ENCODE measurements at places on chromosomes 7 and 10. TPM values are rescaled to one million over a fixed set of nuclear protein-coding genes. Genes with fewer than 3 reads are reported as not detected.

- no peak for DNase-seq
These were observed 6.2 kb upstream of the CH25H start for GRCh38 chr10:89213191-89213808.

DNA sequence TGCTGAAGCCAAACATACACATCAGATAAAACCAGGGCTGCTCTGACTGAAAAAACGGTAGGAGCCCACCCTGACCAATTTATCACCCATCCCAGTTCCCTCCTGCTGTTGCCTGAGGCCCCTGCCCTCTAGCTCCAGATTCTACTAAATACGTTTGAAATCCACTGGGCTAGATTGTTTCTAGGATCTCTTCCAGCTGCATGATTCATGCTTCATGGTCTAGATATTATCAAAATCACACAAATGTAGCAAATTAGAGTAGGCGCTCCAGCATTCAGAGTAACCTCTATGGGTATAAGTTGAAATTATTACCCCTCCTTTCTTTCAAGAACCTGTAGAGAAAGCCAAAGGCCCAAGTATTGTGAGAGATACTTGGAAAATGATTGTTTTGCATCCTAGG is 151.2 kb upstream of the FAM13C start:
- DNase-seq, result no peak

- DNase-seq, result no peak
These were observed 285.2 kb downstream of the USP6NL start for GRCh38 chr10:11326241-11326640.

GRCh38 chr7:44967571-44968446 is 11.0 kb downstream of the MYO1G start:
- DNase-seq, result no peak

DNA sequence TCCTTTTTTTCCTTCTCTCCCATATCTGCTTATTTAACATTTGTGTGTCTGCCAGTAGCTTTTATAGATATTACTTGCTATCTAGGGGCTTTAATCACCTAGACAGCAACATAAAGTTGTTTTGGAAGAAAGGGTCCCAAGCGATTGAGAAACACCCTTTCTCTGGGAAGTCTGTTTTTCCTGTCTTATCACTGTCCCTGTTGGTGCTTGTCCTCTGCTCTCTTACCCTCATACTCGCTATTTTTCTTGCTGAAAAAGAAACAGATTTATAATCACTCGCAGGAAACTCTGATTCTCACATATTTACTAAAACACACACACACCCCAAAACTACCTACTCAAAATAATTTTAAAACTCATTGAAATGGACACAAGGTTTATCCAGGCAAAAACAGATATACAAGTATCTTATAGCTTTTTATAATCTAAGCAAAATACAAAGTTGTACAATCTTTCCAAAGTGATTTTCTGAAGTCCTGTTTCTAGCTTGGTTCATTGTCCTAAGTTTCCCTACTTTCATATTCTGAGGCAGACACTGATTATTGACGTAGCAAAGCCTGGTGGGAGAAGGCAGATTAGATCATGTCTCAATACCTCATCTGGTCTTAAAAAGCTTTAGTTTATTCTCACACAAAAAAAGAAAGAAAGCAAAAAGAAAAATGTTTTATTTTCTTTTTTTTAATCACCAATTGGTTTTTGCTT is 157.3 kb downstream of the CACNA2D1 start:
- no peak for DNase-seq

- no peak for DNase-seq
These were observed 72.1 kb upstream of the OGDHL start for GRCh38 chr10:49834201-49834600.

GRCh38 chr7:8277394-8277982 is 15.5 kb upstream of the ICA1 start:
- DNase-seq, result no peak

- no peak for DNase-seq
These were observed 28.2 kb upstream of the SEMA3D start for GRCh38 chr7:85215098-85215497.

GRCh38 chr7:18771834-18772566 is 276.5 kb downstream of the HDAC9 start:
- DNase-seq, result no peak

DNA sequence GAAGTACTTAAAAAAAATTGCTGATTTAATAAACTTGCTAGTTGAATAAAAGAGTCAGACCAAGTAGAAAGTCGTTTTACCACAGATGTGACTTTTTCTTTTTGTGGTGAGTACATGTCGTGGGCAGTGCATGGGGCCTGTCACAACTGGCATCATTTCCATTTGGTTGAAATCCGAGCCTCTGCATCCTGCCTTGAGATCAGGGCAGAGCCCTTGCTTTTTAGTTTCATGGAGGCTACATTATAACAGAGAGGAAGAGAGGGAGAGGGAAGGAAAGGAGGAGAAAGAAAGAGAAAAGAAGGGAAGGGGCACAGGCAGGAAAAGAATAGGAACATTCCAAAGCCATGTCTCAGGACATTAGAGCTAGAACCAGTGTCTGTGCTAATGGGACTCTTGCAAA is 20.4 kb upstream of the INSYN2A start:
- no peak for DNase-seq

The CTBP2 gene
- total RNA-seq, result 1.5 TPM

The SAP25 gene
- total RNA-seq, result 33.1 TPM

The PVRIG gene
- 30.5 TPM for total RNA-seq

The MYL10 gene
- total RNA-seq, result not detected

The PPP1R3A gene
- not detected for total RNA-seq
